Activated T-cell treated with anti-CD3 and anti-CD28 coated beads, Interleukin-2, amount 50 U/mL, for 72 hours (primary cell): ENCODE measurements at places on chromosomes 16 and 17. TPM values are rescaled to one million over a fixed set of nuclear protein-coding genes. Genes with fewer than 3 reads are reported as not detected.

KCNJ12 gene
- total RNA-seq: not detected

LONP2 gene
- total RNA-seq: 55.3 TPM

FNDC8 gene
- not detected for total RNA-seq

NOTUM gene
- total RNA-seq: 0.76 TPM

TNFSF13 gene
- 7.8 TPM for total RNA-seq

TBC1D3K gene
- not detected for total RNA-seq

TMEM92 gene
- not detected for total RNA-seq

KLHL11 gene
- 24.4 TPM for total RNA-seq

KRTAP1-5 gene
- total RNA-seq: not detected

EFNB3 gene
- not detected for total RNA-seq

MYOCD gene
- total RNA-seq: not detected

CD300LG gene
- total RNA-seq: not detected

ZNF764 gene
- total RNA-seq: 10.7 TPM

RHBDL3 gene
- not detected for total RNA-seq
